ENCODE measurements at places on chromosomes 1 and 21.

- no peak for DNase-seq
Measured at GRCh38 chr1:168372861-168373371, 92.2 kb downstream of the TBX19 start.

- no peak for DNase-seq
Measured at GRCh38 chr1:98557895-98558294, 103.6 kb upstream of the SNX7 start.

GRCh38 chr1:60971330-60971729 lies 111.0 kb upstream of the NFIA start:
- no peak for DNase-seq

DNA sequence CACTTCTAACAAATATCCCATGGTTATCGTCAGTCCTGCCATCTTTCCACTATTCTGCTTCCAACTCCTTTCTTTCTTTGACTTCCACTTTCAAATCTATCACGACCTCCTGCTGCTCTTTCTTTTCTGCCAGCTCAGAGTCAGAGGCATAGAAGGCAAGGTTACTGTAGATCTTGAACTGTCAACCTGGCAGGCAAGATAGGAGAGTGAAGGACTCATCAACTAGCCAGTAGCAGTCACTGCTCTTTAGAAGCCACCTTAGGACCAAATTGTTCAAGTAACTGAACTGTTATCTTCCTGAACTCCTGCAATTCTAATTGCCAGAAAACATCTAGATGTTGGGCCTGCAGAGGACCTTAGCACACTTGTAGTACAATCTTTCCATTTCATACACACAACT lies 13.1 kb upstream of the FCER1A start:
- no peak for DNase-seq

- no peak for DNase-seq
Measured at GRCh38 chr1:226974544-226975258, 34.6 kb downstream of the COQ8A start.

GRCh38 chr21:45142469-45143308 lies 68.3 kb downstream of the ADARB1 start:
- DNase-seq, result no peak

GRCh38 chr1:17289721-17290120 lies 18.3 kb upstream of the PADI4 start:
- DNase-seq, result no peak

DNA sequence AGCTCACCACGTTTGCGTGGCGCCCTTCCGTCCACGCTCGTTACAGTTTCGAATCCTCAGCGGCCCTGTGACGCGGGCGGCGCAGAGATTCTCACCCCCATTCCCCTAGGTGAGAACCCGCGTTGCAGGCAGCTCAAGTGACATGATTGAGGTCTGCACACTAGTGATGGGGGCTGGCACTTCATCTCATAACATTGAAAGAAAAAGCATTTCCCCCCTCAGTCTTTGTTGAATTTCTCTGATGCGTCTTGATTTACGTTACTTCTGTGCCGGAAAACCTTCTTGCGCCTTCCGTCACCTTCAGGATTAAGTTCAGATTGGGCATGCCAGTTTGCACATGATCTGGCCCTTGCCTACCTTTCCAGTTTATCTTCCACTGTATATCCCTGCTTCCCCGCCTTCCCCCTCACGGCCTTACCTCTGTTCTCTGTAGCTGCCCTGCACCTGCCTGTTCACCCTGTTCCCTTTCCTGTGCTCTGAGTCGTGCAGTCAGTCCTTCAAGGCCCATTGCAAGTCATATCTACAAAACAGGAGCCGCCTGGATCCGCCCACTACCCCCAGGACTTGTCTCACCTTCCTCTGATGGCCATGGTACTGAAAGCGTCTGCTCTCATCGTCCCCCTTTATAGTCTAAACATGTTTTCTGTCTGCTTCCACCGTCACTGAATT lies 1.1 kb downstream of the CTPS1 start:
- no peak for DNase-seq

GRCh38 chr1:21149430-21149854 lies 27.3 kb downstream of the EIF4G3 start:
- no peak for DNase-seq

DNA sequence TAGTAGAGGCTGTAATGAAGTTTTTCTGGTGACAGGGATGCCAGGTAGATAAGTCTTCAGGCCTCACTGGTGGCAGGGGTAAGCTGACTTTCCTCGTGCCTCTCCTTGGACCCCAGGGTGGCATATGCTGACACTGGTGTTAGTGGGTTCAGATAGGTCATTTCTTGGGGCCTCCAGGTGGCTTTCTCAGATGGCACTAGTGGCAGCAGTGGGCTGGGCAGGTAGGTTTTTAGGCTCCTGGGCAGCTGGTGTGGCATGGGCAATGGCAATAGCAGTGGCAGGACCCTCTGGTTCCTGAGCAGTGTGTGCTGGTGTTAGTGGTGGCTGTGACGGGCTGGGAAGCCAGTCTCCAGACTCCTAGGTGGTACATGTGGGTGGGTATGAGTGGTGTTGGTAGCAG lies 140.3 kb downstream of the PTBP2 start:
- no peak for DNase-seq

DNA sequence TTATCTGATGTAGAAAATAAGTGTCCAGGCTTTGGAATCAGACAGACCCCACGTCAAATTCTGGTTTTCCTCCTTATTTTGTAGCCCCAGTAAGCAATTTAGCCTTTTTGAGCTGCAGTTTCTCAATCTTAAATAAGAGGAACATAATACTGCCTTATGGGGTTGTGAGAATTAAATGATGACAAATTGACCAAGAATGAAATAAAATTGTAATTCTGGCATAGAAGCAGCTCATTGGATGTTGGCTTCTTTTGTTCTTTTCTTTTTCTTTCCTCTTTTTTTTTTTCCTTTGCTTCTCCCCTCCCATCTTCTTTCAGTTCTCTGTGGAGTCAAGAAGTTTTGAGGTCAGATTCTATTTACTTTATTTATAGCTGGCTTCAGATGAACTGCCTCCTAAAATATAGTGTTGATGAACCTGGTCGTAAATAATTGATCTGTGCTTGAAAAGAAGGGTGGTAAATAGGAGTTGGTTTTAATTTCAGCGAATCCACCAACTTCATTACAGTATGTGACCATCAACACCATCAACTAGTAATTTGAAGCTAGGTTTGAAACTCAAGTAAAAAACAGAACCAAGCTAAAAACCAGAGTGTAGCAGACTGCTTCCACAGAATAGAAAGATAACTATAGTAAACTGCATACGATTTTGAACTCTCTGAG lies 81.1 kb downstream of the CACHD1 start:
- no peak for DNase-seq

DNA sequence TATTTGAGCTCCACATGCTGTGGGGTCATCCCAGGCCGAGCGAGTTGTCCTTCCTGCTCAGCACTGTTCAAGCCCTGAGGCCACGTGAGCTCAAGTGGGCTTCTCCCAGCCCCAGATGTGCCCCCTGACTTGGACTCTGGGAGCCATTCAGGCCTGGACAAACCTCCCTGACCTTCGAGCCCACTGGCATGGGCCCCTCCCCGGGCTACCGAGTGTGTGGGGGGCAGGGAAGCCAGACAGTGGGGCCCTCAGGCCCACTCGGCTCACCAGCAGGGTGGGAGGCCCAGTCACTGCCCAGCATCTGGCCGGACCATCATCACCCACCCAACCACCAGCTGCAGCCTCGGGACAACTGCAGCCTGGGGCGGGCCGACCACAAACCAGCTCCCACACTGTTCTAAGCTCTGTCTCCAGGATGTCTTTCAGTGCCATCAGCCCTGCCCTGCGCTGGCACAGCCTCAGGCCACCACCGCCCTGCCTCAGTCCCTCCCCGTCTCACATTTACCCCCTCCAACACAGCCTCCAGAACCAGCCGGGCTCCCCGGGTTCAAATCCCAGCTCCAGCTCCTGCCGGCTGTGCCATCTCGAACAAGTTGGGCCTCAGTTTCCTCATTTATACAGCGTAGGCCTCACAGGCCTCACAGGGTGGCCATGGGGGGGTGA lies 20.9 kb upstream of the PLEKHG5 start:
- no peak for DNase-seq

DNA sequence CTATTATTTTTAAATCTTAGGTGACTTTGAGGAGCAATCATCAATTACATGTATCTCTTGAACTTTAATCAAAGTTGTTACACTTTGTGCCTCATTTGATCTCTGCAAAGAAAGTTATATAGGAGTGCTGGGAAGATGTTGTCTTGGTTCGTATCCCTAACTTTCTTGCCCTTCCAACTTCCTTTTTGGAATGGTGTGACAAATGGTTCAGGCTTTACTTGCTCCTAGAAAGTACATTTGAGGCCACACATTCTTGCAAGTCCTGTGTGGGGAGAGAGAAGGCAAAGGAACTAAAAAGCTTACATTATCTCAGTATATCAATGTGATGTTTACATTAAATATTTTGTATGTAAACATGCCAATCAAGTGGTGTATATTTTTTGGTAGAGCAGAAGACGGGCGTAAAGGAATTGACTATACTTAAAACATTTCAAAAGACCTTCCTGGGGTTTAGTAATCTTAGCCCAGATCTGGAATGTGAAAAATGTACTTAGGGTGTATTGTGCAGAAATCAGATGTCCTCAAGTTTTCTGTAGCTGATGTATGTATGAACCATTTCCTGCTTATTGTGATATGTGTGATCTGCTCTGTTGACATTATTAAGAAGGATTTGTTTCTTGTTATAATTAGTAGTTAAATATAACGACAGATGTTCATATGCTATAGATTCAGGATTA lies 59.2 kb downstream of the USP25 start:
- DNase-seq, result no peak

DNA sequence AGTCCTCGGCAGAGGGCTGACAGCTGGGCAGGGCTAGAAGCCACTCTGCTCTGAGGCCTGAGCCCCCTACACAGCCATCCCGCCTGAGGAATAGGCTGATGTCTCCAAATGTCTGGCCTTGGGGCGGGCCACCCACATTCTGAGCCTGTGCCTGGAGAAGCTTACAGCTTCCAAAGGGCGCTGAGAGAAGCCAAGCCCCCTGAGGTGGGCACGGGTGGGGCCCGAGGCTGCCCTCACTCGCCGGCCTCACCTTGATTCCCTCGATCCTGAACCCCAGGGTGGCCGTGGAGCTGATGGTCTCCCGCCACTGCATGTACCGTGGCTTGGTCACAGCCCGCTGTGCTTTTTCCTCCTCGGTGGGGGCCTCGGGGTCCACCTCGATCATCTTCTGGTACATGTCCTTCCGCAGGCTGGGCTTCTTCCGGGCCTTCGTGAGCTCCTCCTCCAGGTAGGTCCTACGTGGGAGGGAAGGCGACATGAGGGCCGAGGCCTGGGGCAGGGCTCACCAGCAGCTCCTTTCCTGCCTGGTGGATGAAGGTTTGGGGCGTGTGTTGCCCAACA lies 93.2 kb downstream of the STUM start:
- no peak for DNase-seq

- DNase-seq, result no peak
Measured at GRCh38 chr1:52122384-52122783, 19.5 kb upstream of the ZFYVE9 start.

GRCh38 chr1:81477710-81478109 lies 323.0 kb upstream of the ADGRL2 start:
- no peak for DNase-seq

- no peak for DNase-seq
Measured at GRCh38 chr21:36400719-36401118, 15.5 kb downstream of the CHAF1B start.

DNA sequence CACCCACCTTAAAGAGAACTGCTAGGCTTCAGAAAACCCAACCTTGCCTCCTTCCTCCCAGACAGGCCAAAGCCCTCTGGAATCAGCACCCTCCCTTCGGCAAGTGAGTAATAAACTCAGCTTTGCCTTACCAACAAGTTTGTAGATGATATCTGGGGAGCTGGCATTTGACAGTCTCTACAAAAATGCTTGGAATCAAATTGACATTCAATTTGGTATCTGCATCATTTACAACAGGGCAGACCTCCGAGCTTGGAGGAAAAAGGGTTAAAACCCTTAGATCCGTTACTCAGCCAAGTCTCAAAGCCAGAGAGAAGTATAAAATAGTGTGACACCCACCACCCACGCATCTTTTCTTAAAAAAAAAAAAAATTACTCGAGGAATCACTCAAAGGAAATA lies 149.3 kb upstream of the EDN2 start:
- DNase-seq, result no peak

DNA sequence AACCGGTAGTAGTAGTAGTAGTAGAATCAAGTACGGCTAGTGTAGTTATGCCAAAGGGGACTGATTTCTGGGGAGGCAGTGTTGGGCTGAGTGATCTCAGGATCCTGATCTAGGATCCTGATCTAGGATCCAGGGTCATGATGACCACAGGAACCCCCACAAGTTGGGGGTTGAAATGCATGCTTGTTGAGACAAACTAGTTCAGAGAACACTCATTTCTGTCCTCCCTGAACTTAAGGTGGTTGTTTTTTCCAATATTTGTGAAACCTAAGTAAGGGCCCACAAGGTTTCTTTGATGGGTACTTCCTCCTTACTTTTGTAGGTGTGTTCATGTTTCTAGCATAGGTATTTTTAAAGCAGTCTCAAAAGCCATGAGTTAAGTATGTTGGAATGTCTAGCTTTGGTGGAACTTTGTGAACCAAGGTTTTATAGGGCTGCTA lies 33.9 kb upstream of the PDC start:
- no peak for DNase-seq

GRCh38 chr1:65055747-65056146 lies 89.4 kb upstream of the JAK1 start:
- no peak for DNase-seq

DNA sequence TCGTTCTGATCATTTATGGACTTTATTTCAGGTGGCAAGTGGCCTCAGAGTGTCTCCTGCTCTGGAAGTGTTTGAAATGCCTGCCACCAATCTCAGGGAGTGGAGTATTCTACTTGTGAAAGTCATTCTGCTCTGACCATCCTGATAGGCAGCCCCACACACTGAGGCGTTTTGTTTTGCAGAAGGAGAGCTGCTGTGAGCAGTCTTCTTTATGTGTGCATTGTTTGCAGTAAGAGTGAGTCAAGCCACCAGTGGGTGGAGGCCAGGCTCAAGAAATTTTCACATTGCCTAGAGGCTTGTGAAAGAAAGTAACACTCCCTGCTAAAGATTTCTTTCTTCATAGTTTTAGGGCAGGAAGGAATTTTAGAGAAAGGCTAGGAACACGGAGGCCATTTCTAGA lies 204.4 kb downstream of the SLC35F3 start:
- no peak for DNase-seq

DNA sequence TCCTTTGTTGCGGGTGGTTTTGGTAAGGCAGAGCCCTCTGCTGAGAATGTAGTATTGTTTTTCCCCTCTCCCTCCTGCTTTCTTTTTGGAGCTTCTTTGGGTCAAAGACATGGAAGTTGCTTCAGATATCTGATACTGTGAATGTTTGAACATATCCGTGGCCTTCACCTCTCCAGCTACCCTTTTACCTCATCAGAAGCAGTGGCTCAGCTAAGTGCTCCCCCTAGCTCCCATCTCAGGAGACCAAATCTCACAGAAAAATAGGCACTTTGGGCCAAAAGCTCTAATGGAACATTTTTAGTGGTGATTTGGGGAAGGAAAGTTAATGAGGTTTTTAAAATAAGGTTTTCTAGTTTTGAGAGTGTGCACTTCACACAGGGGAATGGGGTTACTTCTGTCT lies 6.3 kb downstream of the TMEM200B start:
- DNase-seq, result no peak

GRCh38 chr1:165912638-165913037 lies 85.2 kb downstream of the UCK2 start:
- DNase-seq, result no peak

GRCh38 chr1:94578856-94579255 lies 37.3 kb upstream of the F3 start:
- no peak for DNase-seq

- no peak for DNase-seq
Measured at GRCh38 chr1:245261786-245262185, 107.0 kb downstream of the KIF26B start.

- peak; percentile 11 for DNase-seq
Measured at GRCh38 chr1:64962441-64962840, 3.9 kb downstream of the JAK1 start.

- no peak for DNase-seq
Measured at GRCh38 chr1:65097076-65097475, 50.9 kb upstream of the AK4 start.
